ENCODE measurements at places on chromosomes 1 and 21. TPM values are rescaled to one million over a fixed set of nuclear protein-coding genes. Genes with fewer than 3 reads are reported as not detected.

DNA sequence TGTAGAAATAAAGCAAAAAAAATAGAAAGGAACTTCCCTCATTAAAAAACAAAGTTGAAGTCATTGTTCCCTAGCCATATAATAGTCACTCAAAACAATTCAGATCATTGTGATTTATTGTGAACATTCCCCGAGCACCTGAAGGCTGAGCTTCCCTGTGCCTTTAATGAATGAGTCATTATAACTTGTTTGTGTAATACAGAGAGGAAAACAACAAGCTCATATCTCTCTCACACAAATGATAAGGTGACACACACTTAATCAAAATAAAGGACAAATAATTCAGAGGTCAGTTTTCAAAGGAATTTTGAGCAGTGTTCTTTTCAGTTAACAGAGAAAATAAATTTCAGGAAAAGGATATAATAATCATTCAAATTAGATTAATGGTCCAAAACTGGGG lies 326.2 kb downstream of the DUSP10 start:
- no peak for DNase-seq
- H3K4me1 ChIP-seq = peaks cover 17% of the 10 kb centered on the region
- H3K27ac ChIP-seq = no peak overlapping the region
- no peak overlapping the region for H3K4me3 ChIP-seq
- no peaks in the 10 kb centered on the region for H3K27me3 ChIP-seq
- no peaks in the 10 kb centered on the region for H3K36me3 ChIP-seq

ANGPTL3 gene
- not detected for total RNA-seq

GRCh38 chr21:35528116-35529042 lies 479.3 kb upstream of the RUNX1 start:
- H3K27me3 ChIP-seq = 0 out of 2 replicates have a peak, but pooled peaks cover 3% of the 10 kb centered on the region
- no peaks in the 10 kb centered on the region for H3K36me3 ChIP-seq
- peaks cover 8% of the 10 kb centered on the region for H3K4me1 ChIP-seq

SWT1 gene
- total RNA-seq = 2.8 TPM

FNDC5 gene
- 0.76 TPM for total RNA-seq

GRCh38 chr1:78385744-78386462 lies 104.9 kb upstream of the PTGFR start:
- H3K36me3 ChIP-seq = no peaks in the 10 kb centered on the region
- no peak for DNase-seq
- H3K27me3 ChIP-seq = no peaks in the 10 kb centered on the region

DNA sequence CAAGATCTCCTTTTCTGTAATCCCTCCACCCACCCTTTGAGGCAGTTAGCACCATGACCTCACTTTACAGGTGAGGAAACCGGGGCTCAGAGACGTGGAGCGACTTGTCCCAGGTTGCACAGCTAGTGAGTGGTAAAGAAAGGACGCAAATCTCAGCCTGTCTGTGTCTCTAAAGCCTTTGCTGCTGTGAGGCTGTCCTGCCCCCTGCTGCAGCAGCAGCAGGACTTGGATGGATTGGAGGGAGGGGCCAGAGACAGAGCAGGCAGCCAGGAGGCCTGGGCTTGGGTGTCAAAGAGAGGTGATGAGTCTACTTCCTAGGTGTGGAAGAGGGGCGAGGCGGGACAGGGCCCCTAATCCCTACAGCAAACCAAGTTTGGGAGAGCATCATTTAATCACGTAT lies 69.6 kb downstream of the PTPRU start:
- H3K4me3 ChIP-seq = no peak overlapping the region
- H3K36me3 ChIP-seq = no peaks in the 10 kb centered on the region
- no peak overlapping the region for H3K27ac ChIP-seq
- H3K4me1 ChIP-seq = no peaks in the 10 kb centered on the region
- no peak for DNase-seq

AMY1C gene
- total RNA-seq = not detected

DNA sequence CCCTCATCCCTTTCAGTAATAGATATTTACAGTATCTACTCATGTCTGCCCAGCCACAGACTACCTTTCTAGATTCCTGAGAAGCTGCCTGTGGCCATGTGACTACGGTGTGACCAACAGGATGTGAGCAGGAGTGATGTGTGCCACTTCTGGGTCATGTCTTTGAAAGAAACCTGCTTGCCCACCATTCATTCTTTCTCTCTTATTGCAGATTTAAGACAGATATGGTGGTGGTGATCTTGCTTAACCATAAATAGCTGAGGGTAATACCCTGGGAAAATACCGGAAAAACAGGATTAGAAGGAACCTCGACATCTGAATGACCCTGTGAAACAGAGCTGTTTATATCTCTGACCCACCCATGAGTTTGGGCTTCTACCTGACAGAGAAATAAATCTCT lies 41.6 kb upstream of the GUCA2A start:
- no peak overlapping the region for H3K27ac ChIP-seq
- H3K27me3 ChIP-seq = no peaks in the 10 kb centered on the region
- H3K36me3 ChIP-seq = peaks cover 12% of the 10 kb centered on the region
- no peak for DNase-seq
- H3K4me3 ChIP-seq = no peak overlapping the region

- peak; percentile 60 for DNase-seq
- no peaks in the 10 kb centered on the region for H3K36me3 ChIP-seq
- peak overlapping the region; percentile 36 for H3K27ac ChIP-seq
Measured at GRCh38 chr1:193569096-193569982, 382.9 kb upstream of the B3GALT2 start.

TMPRSS15 gene
- total RNA-seq = not detected
